Breast epithelium (tissue), 4 donors: ENCODE measurements at places on chromosomes 3 and 15. TPM values are rescaled to one million over a fixed set of nuclear protein-coding genes. Genes with fewer than 3 reads are reported as not detected.

- no peaks in the 10 kb centered on the region for H3K27me3 ChIP-seq
- H3K36me3 ChIP-seq = no peaks in the 10 kb centered on the region
- peak; percentile 28 for DNase-seq
- H3K27ac ChIP-seq = peak overlapping the region; percentile 26
Observed at GRCh38 chr3:135927155-135927554, 38.4 kb upstream of the PPP2R3A start.

Gene MYLK
- total RNA-seq = 188 TPM

DNA sequence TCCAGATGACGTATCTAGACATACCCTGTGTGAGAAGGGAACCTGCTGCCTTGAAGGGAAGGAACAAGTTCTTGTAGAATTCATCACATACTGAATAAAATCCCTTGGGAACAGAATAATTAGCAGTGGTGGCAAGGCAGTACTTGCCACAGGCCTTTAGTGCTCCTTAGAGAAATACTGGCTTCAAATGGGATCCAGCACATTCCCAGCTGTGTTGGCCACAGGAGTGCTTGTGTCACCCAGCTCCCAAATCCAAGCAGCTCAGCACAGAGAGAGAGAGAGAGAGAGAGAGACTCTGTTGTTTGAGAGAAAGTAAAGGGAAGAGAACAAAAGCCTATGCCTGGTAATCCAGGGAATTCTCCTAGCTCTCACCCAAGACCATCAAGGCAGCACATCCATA, 969.0 kb upstream of the ALCAM start:
- DNase-seq = no peak
- no peak overlapping the region for H3K27ac ChIP-seq
- H3K27me3 ChIP-seq = no peaks in the 10 kb centered on the region
- H3K4me3 ChIP-seq = no peak overlapping the region

- no peak for DNase-seq
- H3K4me3 ChIP-seq = no peak overlapping the region
- H3K27me3 ChIP-seq = no peaks in the 10 kb centered on the region
- H3K27ac ChIP-seq = no peak overlapping the region
- H3K4me1 ChIP-seq = no peaks in the 10 kb centered on the region
Observed at GRCh38 chr3:135895734-135896121, 69.8 kb upstream of the PPP2R3A start.

DNA sequence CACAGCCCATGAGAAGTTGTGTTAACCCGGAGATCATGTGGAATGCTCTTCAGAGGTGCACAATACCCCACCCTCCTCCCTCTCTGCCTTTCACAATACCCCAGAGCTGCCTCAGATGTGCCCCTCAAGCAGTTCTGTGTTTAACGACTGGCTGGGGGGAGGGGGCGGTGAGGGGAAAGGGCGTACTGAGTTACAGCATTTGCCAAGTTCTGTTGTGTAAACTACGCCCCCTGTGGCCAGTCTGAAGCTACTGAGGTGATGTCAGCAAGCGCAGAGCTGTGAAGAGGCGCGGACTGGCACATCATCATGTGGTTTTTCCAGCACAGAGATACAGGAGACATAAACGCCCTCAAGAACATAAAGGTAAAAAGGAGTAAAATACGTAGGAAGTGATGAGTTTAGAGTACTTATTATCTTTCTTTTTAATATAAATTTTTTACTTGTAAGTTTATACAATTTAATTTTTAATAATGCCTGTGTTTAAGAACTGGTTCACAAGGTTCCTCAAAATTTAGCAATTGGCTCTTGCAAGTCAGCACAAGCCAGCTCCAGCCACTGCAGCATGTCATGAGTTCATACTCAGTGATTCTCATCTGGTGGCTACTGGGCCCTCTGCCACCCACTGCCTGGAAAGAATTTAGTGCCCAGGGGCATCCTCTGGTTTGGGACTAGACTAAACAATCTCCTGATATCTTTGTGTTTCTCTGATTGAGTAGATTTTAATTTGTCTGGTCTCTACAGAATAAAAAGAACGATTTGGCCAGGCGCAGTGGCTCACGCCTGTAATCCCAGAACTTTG, 1.7 kb downstream of the EPB42 start:
- peak; percentile 93 for DNase-seq
- peak overlapping the region; percentile 87 for H3K27ac ChIP-seq
- H3K4me3 ChIP-seq = no peak overlapping the region
- no peaks in the 10 kb centered on the region for H3K4me1 ChIP-seq
- H3K27me3 ChIP-seq = no peaks in the 10 kb centered on the region

DNA sequence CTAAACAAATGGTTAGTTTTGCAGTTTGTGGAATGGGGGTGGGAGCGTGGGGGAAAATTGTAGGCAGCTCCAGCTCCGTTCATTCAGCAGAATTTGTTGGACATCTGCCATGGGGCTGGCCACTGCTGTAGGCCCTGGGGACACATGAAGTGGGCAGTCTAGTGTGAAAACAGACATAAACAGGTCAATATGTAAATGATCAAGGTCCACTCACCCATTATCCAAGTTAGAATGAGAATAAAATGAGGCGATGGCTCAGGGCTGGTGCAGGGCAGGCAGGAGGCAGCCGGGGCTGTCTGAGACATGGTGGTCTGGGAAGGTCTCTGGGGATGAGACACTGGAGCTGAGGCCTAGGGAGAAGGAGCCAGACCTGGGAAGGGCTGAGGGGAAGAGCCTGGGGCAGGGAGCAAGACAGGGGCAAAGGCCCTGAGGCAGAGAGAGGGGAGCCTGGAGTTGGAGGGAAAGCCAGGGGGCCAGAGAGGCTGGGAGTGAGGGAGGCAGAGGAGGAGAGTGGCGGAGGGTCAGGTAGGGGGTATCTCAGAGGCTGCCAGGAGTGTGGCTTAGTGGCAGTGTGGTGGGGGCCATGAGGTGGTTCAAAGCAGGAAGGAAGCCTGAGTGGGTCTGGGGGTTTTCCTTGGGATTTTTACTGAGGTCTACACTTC, 6.2 kb upstream of the SLC6A6 start:
- no peaks in the 10 kb centered on the region for H3K27me3 ChIP-seq
- H3K4me3 ChIP-seq = no peak overlapping the region
- no peak overlapping the region for H3K27ac ChIP-seq

GRCh38 chr15:64344651-64345294, 11.2 kb downstream of the CSNK1G1 start:
- no peak for DNase-seq
- no peak overlapping the region for H3K4me3 ChIP-seq
- H3K27me3 ChIP-seq = no peaks in the 10 kb centered on the region
- H3K36me3 ChIP-seq = no peaks in the 10 kb centered on the region
- no peaks in the 10 kb centered on the region for H3K4me1 ChIP-seq

Gene TCAIM
- total RNA-seq = 19.7 TPM

Gene CACNA2D3
- 3.4 TPM for total RNA-seq

- H3K4me3 ChIP-seq = no peak overlapping the region
- no peaks in the 10 kb centered on the region for H3K36me3 ChIP-seq
- DNase-seq = no peak
- H3K27me3 ChIP-seq = peaks cover 65% of the 10 kb centered on the region
- peaks cover 8% of the 10 kb centered on the region for H3K4me1 ChIP-seq
Observed at GRCh38 chr15:73370151-73370550, 1.4 kb upstream of the HCN4 start.

Gene FAM131A
- 18.7 TPM for total RNA-seq

Gene FGF12
- total RNA-seq = 0.66 TPM

DNA sequence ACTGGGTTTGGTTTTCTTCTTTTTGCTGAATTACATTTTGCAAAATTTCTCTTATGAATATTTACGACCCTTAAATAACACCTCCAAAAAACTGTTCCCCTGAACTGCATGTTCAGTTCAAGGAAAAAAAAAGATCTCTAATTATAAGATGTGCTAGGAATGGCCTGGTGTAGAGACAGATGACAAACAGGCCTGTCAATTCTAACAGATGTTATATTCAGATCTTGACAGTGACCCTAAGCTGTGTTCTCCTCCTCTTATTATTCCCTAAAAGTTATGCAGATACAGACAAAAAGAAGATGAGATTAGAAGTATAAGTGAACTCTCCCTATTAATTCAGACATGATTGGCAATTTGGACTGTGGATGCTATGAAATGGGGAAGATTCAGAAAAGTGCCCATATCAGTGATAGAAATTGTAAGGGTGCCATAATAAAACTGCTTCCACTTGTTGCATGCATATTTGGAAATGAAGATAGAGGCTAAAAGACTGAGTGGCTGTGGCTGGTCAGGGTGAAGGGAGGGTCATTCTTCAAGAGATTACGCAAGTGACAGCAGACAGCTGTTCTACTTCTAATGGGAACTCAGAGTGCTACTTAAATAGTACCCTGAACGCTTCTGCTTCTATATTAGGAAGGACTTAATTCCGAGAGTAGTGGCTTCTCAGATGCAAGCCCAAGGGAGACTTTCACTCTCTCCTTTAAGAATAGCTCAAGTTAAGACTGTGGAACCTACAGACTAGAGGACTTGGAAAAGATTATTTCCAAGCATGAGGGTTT, 75.5 kb downstream of the ADAMTS9 start:
- H3K36me3 ChIP-seq = no peaks in the 10 kb centered on the region
- H3K4me1 ChIP-seq = no peaks in the 10 kb centered on the region
- no peak for DNase-seq
- peak overlapping the region; percentile 2 for H3K27ac ChIP-seq
- H3K4me3 ChIP-seq = no peak overlapping the region

DNA sequence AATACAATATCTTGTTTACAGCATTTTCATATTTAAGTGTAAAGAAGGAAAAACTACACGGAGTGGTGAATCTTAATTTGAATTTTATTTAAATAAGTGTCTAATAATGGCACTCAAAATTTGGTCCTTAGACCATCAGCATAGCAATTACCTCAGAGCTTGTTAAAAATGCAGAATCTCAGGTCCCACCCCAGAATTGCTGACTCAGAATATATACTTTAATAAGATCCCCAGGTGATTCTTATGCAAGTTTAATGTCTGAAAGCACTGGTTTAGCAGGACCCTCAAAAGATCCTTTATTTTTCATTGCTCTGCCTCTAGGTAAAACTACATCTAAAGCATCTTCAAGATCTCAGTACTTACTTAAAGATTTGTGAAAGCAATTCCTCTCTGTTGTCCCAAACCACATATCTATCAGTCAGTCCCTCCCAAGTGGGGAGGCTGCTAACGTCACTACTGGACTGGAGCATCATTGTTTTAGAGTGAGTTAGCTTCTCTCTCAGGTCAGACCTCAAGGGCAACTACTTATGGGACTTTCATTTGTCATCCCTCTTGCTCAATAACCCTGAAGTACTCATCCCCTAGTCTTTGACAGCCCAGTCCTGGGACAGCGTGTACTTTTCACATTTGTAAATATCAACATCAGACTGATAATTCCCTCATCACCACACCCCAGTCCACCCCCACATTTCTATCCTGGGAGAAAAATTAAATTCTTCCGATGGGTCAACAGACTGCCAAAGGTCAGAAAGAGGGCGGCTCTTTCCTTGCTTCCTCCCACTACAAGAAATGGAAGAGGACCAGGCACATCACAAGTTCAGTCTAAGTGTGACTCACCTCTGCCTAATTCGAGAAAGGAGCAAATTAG, 76.7 kb downstream of the CBLB start:
- peak overlapping the region; percentile 83 for H3K27ac ChIP-seq
- no peaks in the 10 kb centered on the region for H3K27me3 ChIP-seq
- no peak overlapping the region for H3K4me3 ChIP-seq

Gene RASA2
- total RNA-seq = 15.2 TPM

DNA sequence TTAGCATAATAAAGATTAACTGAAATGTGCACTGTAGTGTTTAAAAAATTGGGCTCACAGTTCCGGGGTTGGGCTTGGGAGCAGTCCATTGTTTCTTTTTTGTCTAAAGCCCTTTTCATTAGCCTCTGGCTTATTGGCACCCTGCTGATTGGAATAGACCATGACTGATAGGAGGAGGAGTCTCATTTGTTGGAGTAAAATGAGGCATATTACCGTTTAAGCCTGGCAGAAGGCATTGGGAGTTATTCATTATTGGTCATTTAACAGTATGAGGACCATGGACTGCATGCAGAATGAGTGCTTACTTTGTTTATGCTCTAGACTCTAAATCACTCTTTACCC, 139.0 kb upstream of the CGNL1 start:
- no peaks in the 10 kb centered on the region for H3K27me3 ChIP-seq
- H3K4me3 ChIP-seq = no peak overlapping the region
- H3K4me1 ChIP-seq = no peaks in the 10 kb centered on the region
- no peak for DNase-seq
